ENCODE measurements at places on chromosomes 3 and 15.
A peak's percentile ranks its signal among the peaks of the same experiment; 100 is the strongest.

DNA sequence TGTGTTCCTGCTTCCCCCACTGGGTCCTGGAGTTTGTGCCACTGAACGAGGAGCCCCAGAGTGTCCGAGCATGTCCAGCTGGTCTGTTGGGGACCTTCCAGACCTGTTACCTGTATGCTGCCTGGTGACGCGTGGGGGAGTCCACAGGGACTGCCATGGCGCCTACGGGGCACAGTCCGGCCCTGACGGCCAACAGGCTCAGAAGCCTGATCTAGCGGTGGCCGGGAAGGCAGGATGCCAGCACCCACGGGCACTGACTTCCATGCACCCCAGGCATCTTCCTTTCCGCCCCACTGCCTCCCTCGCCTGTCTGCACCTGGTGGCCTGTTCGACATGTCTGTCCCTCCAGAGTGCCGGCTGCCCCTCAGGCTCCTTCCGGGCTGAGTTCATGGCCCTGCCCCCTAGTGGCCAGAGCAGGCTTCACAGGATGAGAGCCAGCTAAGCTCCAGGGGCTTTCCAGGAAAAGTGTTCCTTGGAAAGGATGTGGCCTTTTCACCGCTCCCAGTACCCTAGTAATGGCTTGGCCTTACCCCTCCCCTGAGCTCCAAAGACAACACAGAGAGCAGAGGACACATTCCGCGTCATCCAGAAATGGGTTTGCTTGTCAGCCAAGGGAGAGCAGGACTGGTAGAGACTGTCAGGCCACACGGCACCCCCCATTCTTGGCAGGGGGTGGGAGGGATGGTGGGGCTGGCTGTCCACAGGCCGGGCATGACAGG is 35.7 kb downstream of the NGRN start:
- DNase-seq: peak; percentile 33

- DNase-seq: no peak
Observed at GRCh38 chr3:127101411-127102187, 91.3 kb upstream of the PRR23E start.

DNA sequence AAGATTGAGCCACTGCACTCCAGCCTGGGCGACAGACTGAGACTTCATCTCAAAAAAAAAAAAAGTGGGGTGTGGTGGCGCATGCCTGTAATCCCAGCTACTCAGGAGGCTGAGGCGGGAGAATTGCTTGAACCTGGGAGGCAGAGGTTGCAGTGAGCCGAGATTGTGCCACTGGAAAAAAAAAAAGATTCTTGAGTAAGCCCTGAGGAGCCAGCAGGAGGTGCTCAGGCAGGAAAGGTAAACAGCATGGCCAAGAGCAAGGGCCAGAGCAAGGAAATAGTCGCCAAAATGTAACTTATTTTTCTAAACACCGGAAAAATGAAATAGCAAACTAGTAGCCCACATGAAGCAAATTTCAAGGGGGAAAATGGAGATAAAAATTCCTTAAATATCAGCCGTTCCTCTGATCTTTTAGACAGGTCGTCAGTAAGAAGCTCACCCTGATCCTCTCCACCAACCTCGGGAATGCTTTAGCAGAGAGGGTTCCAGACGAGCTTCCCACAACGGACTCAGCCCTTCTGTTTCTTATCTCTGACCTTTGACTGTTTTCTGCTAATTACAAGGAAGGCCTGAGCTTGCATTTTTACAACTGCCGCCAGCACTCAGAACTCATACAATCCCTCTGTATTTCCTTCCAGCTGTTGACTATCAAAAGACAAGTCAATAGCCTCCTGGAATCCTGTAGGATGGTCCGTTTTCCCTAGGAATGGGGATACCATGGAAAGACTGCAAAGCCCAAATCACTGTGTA is 45.0 kb upstream of the AKAP13 start:
- DNase-seq: no peak

- DNase-seq: no peak
Observed at GRCh38 chr15:33126559-33127290, 67.8 kb downstream of the FMN1 start.

DNA sequence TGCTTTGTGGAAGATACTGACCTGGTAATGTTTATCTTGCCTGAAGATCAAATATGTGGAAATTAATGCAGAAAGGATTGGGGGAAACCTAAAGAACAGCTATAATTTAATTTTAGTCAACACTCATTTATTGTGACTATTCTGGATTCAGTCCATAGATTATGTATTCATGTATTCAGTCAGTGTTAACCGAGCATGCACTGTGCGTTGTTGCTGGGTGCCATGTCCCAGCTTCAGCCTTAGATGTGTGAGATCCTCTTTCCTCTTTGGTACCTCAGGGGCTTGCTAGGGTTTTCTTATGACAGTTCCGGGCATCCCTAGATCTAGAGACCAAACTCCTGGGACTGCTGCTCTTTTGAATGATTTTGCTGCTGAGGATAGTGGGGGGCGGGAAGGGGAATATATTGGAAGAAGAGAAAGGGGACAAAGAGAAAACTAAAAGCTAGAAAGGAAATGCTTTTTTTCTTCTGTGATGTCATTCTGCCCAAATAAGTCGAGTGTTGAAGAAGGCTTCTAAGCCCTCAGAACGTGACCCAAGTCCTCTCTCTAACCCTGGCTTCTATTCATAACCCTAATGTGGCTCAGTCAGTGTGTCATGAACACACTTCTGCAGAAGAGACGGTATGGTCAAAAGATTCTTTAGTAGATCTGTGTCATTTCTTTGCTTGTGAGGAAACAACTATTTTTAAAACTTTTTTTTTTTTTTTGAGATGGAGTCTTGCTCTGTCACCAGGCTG is 33.5 kb downstream of the STARD9 start:
- DNase-seq: no peak

DNA sequence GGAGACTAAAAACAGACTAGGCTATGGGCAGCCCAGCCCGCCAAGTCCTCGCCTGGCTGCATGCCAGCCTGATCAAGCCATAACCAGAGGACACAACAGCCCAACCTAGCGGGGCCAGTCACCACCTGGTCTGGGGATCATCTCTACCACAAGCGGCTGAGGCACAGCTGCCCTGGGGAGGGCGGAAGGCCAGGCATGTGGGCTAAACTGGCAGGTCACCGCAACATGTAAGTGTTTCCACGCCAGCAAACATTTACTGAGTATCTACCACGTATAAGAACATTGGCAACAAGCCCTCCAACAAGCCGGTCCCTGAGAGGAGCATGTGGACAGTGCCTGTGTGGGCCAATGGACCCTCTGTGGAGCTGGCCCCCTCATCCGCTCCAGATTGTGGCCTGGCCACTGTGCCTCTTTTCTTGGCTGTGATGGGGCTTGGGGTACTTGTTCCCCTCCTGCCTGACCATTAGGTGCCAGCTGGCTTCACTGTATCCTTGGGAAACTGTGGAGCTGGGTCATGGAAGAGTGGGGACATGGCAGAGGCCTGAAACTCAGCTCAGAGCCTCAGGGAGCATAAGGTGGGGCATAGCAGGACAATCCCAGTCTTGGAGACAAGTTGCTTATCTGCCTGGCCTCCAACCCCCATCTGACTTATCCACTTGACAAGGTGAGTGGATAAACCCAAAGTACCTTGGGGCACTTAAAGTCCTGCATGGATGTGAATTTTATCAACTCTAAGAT is 9.0 kb downstream of the UBXN7 start:
- no peak for DNase-seq

GRCh38 chr3:23052208-23052607 is 150.9 kb upstream of the UBE2E2 start:
- DNase-seq: no peak

DNA sequence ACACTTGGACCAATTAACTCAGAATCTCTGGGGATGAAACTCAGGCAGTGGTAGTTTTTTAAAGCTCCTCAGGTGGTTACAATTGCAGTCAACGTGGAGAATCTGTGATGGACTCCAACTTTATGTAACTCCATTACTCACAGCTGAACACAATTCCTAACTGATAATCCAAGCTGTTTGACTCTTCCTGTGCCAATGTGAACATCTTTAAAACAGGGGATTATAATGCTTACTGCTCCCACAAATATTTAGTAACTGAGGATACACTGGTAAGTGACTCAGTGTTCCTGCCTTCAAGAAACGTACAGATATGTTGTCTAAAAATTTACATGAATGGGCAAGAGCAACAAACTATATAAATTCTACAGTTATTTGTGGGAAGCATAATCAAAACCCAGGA is 85.6 kb downstream of the OSBPL10 start:
- no peak for DNase-seq

DNA sequence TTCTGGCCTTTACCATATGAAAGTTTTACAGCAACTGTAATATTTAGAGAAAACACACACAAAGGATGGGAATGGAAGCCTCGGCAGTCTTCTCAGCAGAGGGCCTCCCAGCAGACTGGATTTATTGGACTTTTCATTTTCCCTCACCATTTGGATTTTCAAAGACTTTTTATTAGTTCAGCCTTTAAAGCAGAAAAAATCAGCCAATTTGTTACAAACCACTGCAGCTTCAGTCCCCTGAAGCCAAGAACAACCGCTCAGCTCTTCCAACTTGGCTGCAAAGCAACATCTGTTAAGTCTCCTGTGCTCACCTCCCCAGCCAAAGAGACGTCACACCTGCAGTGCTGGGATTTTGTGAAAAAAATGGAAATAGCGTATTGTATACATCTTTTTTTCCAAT is 120.8 kb downstream of the GMPS start:
- DNase-seq: no peak

DNA sequence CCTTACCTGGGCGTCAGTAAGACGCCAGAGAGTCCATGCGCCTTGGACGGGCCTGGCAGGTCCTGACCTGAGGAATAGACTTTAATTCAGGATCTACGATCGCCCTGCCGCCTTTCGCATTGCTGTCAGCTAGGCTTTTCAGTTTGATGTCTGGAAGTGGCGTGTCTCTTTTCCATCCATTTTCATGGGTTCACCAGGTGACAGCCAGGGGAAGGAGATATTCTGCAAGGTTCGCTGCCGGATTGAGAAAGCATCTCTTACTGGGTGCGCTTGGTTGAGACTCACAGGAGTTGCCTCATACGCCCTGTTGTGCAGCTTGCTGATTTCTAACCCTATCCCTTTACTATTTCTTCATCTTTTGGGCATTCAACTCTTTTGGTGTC is 7.4 kb downstream of the EPHA3 start:
- no peak for DNase-seq

- DNase-seq: no peak
Observed at GRCh38 chr3:189999718-190000117, 121.0 kb downstream of the P3H2 start.

GRCh38 chr15:36254426-36254825 is 325.0 kb upstream of the CDIN1 start:
- no peak for DNase-seq

DNA sequence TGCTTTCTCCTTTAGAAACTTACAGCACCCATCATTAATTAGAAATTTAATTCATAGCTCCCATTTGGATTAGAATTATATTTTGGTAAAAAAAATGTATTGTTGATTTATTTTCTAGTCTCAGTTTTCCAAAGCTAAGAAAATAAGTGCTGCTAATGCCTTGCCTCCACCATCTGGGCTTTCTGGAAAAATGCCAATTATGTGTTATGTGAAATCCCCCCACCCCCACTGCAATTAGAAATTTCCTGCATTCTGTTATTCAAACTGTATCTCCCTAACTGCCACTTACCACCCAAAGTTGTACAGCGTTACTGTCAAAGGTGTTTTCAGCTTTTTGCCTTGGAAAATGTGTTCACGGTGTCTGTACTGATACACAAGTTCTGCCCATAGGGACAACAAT is 617.2 kb upstream of the UBE2E2 start:
- DNase-seq: no peak

DNA sequence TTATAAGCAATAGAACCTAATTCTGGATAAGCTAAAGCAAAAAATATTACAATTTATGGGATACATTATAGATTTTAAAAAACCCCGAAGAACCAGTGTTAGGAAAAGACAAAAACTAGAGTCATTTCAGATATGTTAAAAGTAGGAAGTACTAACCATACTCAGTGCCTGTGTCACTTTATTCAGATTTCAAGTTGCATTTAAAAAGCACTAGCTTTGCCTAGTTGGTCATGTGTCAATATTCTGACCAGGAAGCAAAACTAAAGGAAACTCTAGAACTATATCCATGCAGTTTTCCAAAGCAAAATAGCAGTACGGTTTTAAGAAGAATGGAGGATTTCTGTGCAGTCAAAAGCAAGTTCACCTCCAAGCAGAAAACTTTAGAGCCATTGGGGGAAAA is 88.4 kb downstream of the RAP2B start:
- DNase-seq: no peak

- DNase-seq: no peak
Observed at GRCh38 chr3:101854608-101855304, 5.4 kb downstream of the NFKBIZ start.

DNA sequence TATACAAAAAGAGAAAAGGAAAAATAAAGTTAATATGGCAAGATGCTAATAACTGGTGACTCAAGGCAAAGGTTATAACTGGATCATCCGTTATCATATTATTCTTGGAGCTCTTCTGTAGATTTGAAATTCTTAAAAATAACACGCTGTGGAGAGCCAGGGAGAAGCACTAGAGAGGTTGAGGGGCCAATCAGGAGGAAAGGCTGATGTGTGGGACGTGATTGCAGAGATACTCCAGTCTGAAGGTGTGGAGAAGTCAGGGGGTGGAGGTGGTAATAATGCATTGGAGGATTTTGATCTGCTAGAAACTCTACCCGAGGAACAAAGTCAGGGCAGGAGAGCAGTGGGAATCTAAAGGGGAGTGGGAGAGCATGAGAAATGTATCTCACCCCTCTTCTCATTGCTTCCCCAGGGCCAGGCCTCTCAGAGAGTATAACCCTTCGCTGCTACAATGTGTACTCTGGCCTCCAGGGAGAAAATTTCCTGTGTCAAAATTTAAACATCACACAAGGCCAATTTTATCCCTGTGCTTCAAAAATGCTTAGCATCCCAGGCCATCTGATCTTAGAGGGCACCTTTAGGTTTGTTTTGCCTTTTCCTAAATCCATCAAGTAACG is 211.5 kb upstream of the SEMA6D start:
- no peak for DNase-seq

DNA sequence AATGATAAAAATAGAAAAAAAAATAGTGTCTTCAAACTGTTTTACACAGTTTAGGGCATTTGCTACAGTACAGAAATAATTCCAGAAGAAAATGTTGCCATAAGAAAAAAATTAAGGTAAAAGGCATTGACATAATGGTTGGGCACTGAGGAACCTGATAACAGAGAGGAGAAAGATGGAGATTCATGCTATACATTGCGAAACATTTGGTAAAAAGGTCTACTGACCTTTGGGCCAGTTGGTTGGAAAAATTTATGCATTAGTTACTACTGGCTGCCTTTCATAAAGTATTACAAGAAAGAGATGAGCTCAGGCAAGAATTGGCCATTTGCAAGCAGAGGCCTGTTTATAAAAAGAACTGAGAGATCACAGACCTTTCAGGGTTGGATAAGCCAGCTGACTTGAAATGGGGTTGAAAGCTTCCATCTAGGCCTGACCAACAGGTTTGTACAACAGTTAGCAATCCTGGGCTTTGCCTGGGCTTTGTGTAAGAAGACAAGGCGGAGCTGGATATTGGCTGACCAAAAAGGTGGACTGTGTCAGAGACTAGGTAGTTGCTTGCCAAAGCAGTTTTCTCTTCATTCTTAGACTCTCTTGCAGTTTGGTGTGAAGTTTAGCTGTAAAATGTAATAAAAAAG is 166.6 kb upstream of the MCTP2 start:
- no peak for DNase-seq
